HT-29 (cell line): ENCODE measurements at places on chromosomes 1 and 21.

GRCh38 chr1:222754366-222755139 lies 17.6 kb downstream of the FAM177B start:
- no peak for DNase-seq

GRCh38 chr1:5828308-5828935 lies 163.8 kb downstream of the NPHP4 start:
- no peak for DNase-seq

DNA sequence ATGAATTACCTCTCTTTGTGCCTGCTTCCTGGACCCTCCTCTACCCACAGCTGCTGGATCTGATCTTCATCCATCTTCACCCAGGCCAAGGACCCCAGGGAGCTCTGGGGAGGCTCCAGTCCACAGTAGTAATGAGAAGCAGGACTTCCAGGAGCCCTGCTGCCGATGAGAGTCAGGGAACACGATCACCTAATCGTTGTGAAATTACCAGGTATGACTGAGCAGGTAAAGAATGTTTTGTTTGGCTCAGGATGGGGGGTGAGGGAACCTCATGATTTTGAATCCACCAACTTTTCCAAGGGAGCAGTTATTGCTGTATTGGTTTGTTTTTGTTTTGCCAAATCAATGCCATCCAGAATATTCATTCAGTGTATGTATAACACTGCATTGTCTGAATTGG lies 454.0 kb downstream of the PLPP3 start:
- DNase-seq = no peak

GRCh38 chr1:44806704-44807363 lies at the start of gene DYNLT4:
Gene DYNLT4 (minus strand): TSS chr1:44807351. CDS start chr1:44806668, 683 bp downstream.
- no peak for DNase-seq

DNA sequence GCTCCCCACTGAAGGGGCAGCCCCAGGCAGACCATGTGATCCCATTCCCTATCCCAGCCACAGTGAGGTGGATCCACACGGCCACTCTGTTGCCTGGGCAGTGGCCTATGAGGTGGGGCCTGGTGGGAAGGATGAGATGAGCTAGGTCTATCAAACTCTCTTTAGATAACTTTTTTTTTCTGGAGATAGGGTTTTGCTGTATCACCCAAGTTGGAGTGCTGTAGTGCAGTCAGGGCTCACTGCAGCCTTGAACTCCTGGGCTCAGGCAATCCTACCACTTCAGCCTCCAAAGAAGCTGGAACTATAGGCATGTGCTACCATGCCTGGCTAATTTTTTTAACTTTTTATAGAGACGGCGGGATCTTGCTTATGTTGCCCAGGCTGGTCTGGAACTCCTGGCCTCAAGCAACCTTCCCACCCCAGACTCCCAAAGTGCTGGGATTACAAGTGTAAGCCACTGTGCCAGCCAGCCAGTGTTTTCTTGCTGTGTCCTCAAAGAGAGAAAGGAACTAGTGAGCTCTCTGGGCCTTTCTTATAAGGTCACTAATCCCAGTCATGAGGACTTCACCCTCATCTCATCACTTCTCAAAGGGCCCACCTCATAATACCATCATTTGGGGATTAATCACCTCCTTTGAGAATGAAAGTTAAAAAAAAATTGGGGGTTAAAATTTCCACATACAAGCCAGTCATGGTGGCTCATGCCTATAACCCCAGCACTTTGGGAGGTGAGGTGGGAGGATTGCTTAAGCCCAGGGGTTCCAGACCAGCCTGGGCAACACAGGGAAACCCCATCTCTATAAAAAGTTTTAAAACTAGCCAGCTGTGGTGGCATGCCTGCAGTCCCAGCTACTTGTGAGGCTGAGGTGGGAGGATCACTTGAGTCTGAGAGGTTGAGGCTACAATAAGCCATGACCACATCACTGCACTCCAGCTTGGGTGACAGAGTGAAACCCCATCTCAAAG lies 36.6 kb downstream of the H3-3A start:
- DNase-seq = no peak
